Ureter (tissue), 1 donor: ENCODE measurements at places on chromosomes 13 and 19. TPM values are rescaled to one million over a fixed set of nuclear protein-coding genes. Genes with fewer than 3 reads are reported as not detected.
A peak's percentile ranks its signal among the peaks of the same experiment; 100 is the strongest.

WDR87 gene
- total RNA-seq: not detected

- DNase-seq: no peak
Measured at GRCh38 chr19:7539827-7540425, 4.4 kb downstream of the PNPLA6 start.

- peak; percentile 70 for DNase-seq
Measured at GRCh38 chr19:54114340-54115108, 933 bp downstream of the TFPT start.

- DNase-seq: peak; percentile 70
Measured at GRCh38 chr19:18649371-18650020, 12.7 kb downstream of the KLHL26 start.

DAPK3 gene
- 53.0 TPM for total RNA-seq

DNA sequence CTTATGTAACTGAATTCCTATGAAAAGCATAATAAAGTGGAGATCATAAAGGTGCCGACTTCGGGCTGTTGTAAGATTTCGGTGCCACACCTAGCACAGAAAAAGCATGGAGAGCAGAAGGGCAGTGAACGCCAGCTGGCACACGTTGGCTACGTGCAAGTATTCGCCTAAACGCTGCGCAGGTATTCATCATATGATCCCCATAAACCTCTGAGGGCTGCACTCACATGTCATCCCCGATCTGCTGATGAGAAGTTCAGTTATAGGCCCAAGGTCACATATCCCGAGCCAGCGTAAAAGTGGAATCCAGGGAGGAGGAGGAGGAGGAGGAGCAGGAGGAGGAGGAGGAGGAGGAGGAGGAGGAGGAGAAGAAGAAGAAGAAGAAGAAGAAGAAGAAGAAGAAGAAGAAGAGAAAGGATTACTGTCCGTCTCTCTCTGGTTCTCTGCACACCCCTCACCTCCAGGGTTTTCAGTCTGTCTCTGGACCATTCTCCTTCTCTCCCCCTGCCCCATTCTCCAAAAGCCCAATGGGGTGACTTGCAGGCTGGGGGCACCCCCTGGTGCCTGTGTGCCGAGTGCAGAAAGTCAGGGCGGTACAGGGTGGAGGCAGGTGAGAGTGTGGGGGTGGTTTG is 18.6 kb upstream of the CYP2S1 start:
- no peak for DNase-seq

- DNase-seq: no peak
Measured at GRCh38 chr19:2775556-2776430, 7.3 kb downstream of the SGTA start.

- DNase-seq: no peak
Measured at GRCh38 chr13:114315074-114315785, 927 bp downstream of the CHAMP1 start.

- DNase-seq: no peak
Measured at GRCh38 chr13:31221057-31221456, 21.3 kb downstream of the B3GLCT start.

DNA sequence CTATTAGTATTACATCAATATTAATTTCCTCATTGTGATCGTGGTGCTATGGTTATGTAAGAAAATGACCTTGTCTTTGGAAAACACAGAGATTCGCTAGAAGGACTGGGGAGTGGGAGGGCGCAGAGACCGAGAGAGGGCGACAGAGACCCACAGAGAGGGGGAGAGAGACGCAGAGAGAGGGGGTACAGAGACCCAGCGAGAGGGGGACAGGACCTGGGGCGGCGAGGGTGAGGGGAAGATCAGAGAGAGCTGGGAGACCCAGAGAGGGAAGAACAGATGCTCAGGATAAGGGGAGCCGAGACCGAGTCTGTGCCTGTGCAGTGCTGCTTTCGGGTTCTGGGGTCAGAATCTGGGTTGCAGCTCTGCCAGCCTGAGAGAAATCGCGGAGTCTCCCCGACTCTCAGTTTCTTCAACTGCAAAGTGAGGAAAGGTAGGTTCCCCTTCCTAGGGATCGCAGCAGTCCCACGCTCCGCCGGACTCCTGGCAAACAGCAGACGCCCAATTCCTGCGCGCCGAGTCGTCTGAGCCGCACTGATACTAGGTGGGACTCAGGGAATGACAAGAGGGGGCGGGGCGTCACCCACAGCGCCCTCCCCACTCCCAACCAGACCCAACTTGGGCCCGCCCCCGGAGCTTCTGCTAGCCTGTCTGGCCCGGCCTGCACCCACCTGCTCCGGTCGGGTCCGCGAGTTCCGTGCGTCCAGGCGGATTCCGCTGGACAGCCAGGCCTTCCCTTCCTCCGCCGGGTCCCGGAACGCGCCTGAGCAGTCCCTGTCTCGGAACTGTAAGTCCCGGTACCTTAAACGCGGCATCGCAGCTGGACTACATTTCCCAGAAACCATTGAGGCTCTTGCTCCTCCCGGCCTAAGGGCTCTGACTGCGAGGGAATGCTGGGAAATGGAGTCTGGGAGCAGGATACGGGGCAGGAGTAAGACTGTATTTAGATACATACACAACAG is 15.3 kb downstream of the IZUMO2 start:
- peak; percentile 88 for DNase-seq

- no peak for DNase-seq
Measured at GRCh38 chr19:17615889-17616685, 60.6 kb downstream of the COLGALT1 start.

GRCh38 chr19:15025217-15025616 is 24.1 kb upstream of the CASP14 start:
- no peak for DNase-seq

DNA sequence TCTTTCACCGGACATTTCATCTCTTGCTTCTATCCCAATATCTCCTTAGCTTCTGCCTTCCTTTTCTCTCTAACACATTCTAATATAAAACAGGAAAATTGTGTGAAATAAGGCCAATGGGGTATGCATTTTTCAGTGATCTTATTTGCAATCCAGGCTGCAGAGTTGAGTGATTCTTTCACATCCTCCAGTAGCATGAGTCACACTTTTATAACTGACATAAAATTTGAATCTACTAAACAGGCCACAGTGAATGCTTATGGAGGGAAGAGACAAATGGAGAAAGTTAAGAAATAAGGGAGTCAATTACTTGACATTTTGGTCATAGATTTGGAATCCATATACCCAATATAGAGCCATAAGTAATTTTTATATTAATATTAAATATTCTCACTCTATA is 1037.0 kb upstream of the SPRY2 start:
- DNase-seq: no peak

DNA sequence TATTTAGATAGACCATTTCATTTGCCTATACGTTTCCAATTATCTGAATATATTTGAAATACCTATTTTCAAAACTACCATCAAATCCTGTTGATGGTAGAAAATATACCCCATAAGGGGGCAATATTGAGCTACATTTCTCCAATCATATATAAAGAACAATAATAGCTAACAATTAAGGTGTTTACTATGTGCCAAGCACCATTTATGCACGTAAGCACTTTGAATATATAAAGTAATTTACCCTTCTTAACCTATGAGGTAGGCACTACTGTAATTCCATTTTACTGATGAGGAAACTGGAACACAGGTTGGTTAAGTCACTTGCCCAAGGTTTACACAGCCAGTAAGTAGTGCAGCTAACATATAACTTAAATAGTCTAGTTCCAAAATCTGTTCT is 79.2 kb downstream of the UBL3 start:
- no peak for DNase-seq

DNA sequence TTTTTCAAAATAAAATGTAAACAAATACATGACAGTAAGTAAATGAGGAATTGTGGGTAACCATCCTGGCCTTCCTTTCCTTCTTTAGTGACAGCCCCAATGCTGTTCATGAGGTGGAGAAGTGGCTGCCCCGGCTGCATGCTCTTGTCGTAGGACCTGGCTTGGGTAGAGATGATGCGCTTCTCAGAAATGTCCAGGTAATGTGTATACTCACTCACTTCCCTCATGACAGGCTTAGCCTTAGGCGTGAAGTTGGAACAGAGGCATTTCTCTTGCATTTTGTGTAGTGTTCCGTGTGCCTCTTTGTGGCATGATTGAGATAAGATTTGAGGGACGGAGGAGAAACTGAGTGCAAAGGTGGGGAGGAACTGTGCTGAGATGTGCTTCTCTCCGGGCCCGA is 12.0 kb downstream of the NAXD start:
- DNase-seq: no peak

DNA sequence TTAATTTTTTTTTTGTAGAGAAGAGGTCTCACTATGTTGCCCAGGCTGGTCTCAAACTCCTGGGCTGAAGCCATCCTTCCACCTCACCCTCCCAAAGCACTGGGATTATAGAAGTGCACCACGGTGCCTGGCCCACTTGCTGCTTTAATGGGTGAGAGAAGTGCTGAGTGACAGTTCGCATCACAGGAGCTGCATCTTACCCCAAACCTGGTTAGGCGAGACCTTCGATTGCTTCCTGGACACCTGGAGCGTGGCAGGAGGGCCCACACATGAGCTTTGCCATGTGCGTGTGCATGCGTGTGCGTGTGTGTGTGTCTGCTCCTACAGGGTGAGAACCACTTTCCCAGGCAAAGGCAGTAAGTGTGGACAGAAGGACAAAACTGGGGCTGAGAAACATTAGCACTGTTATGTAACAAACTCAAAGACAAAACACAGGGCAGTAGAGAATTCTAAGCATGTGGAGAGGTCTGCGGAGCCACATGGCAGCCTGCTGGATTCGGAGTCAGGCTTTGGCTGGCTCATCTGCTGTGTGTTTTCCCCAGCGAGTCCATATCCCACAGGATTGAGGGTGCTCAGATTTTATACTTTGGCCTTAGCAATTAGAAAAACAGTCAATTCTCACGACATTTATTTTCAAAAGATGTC is 11.7 kb upstream of the MTIF3 start:
- no peak for DNase-seq

IL17D gene
- 3.9 TPM for total RNA-seq

DNA sequence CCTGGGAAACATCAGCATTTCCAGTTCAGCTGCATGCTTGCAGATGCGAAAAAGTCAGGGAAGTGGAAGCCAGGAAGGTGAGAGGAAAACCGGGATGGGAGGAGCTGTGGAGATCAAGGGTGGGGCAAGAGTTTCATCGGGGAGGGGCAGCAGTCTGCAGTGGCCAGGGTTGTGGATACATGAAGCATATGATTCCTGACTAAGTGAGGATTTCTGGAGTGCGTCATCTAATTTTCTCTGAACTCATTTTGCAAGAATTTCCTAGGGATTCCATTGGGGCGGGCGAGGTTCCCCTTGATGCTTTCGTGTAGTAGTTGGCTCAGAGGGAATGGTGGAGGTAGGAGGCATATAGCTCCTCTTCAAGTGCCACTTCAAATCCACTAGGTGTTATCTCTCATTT is 344.1 kb upstream of the TMTC4 start:
- no peak for DNase-seq

GRCh38 chr19:53294786-53295441 is 27.4 kb upstream of the VN1R4 start:
- DNase-seq: no peak

- no peak for DNase-seq
Measured at GRCh38 chr13:46495066-46495465, 57.9 kb upstream of the LRCH1 start.

CD70 gene
- total RNA-seq: not detected

- DNase-seq: no peak
Measured at GRCh38 chr19:33763633-33764371, 32.9 kb upstream of the KCTD15 start.

DNA sequence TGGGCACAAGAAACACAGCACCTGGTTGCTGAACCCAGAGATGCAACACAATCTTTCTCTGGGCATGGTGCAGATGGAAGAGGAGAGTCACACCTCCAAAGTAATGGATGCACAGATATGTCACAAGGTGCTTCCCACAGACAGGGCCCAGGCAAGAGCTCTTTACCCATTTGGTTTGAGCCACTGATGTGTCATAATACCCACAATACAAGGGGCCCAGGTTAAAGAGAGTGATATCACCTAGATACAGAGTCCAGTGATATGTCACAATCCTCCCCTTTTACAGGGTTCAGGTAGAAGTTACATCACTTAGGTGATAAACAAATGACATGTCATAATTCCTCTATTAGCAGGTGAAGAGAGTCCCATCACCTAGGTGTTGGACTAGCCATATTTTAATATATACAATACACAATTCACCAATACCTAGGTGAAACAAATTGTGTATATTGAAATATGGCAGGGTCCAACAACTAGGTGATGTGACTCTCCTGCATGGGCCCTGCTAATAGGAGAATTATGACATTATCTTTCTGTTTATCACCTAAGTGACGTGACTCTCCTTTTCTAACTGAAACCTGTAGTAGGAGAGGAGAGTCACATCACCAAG is 5.6 kb upstream of the ZNF43 start:
- DNase-seq: no peak

GRCh38 chr19:3725640-3726310 is 17.6 kb downstream of the TJP3 start:
- peak; percentile 54 for DNase-seq

PTPRH gene
- total RNA-seq: 1.3 TPM

GRCh38 chr13:22925881-22926747 is 254.7 kb upstream of the SGCG start:
- peak; percentile 84 for DNase-seq
